ENCODE measurements at places on chromosomes 1 and 21. TPM values are rescaled to one million over a fixed set of nuclear protein-coding genes. Genes with fewer than 3 reads are reported as not detected.

The NCAM2 gene
- polyA plus RNA-seq: 0.10 TPM

The HMCN1 gene
- not detected for polyA plus RNA-seq

- peak; percentile 62 for DNase-seq
Measured at GRCh38 chr1:115052454-115053083, 22.9 kb downstream of the TSHB start.

GRCh38 chr1:176205332-176205914 lies 1.7 kb downstream of the COP1 start:
- peak; percentile 28 for DNase-seq
